ENCODE measurements at places on chromosomes 5 and 9. TPM values are rescaled to one million over a fixed set of nuclear protein-coding genes. Genes with fewer than 3 reads are reported as not detected.

DNA sequence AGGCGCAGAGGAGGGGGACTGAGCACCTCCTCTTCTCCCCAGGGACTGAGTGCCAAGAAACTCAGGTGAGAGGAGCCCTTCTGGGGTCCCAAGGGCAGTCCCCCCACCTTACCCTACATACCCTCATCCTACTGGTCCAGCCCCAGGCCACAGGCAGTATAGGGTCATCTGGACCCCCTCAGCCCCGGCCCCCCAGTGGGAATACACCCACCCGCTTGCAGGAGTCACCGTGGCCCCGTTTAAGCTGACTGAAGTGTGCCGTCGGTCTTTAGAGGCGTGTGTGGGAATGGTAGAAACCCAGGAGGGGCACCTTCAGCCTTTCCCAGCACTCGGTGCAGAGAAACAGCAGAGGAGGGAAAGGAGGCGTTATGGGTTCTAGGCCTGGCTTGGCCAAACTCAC is 30.8 kb downstream of the COL15A1 start:
- no peak for DNase-seq

- DNase-seq, result peak; percentile 62
These were observed 57.2 kb downstream of the COL5A1 start for GRCh38 chr9:134698587-134699342.

DNA sequence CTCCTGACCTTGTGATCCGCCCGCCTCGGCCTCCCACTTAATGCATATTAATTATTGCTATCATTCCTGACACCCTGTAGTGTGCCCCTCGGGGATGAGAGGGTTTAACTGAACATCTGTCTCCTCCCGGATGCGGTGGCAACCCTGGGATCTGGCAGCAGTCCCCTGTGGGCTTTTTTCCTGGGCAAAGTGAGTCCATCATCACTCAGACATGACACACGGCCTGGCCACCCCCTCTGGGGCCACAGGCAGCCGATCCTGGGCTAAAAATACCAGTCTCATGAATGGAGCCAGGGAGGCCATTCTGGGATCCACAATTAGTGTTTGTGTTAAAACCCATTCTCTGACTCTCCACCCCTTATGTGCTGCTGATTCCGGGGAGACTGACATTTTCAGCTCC is 161.2 kb downstream of the RGS3 start:
- DNase-seq, result no peak

Gene DMAC1
- 54.5 TPM for total RNA-seq

DNA sequence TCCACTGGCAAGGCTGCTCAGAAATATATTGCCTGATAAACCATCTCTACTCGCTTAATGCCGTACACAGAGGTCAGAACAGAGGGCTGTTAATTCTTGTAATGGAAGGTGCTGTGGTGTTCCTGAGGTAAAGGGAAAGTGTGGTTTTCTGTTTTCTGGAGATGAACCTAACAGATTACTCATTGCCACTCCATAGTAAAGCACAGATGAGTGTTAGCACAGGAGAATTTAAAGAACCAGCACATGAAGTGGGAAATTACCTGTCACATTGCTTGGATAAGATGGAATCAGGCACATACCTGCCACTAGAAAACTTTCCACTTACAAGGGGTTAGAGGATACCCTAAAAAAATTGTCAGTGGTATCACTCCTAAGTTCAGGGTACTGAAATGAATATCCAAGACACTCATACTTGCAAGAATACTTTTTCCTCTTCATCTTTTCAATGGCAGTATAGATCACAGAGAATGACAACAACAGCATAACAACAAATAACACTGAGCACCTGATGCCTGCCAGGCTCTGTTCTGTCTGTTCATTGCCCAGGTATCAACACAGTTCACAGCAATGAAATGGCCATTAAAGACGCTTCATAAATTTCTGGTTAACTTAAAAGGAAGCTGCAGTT is 152.9 kb upstream of the GNA14 start:
- DNase-seq, result no peak

DNA sequence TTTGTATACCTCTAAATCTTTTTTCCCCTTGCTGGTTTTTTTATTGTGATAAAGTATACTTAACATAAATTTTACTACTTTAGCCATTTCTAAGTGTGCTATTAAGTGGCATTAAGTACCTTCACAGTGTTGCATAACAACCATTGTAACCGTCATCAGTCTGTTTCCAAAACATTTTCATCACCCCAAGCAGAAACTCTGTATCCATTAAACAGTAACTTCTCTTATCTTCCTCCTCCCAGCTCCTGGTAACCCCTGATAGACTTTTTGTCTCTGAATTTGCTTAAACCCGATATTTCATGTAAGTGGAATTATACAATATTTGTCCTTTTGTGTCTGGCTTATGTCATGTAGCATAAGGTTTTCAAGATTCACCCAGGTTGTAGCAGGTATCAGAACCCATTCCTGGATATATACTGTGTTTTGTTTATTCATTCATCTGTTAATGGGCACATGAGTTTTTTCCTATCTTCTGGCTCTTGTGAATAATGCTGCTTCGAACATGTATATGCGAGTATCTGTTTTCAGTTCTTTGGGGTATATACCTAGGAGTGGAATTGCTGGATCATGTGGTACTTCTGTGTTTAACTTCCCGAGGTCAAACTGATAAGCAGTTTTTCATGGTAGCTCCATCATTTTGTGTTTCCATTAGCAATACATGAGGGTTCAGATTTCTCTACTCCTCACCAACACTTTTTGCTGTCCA is 66.4 kb downstream of the EHMT1 start:
- DNase-seq, result no peak

GRCh38 chr5:17105744-17106418 is 111.5 kb upstream of the BASP1 start:
- DNase-seq, result no peak

- no peak for DNase-seq
These were observed 617.2 kb downstream of the PDE4D start for GRCh38 chr5:59276325-59276675.

DNA sequence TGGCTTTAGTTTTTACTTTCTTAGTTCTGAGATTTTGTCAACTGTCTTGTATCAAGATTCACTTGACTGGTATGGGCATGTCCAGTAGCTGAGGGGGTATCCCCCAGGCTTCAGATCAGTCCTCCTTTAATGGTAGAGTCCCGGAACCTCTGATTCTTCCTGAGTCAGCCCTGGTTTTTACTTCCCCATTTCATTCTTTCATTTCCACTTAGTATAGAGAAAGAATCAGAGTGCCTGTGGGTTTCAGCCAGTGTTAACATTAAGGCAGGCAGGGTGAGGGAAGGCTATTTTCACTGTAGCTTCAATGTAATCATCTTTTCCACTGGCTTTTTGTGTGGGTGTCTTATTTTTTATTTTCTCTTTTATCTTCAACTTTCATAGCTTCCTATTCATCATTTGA is 8.3 kb upstream of the COMMD10 start:
- no peak for DNase-seq

DNA sequence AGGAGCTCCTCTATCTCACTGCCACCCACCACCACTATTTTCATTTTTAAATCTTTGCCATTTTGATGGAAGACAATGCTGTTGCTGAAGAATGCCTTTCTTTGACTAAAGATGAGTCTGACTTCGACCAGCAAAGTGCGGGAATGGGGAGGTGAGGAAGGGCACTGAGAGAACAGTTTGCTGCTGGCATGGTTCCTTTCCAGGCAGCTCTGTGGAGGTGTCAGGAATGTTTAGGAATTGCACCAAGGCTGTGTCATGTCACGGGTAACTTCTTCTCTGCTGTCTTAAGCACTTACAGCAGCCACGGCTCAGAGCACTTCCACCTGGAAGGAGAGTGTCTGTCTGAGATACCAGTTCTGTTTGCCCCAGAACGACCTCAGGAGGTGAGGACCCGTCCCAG is 41.4 kb upstream of the SHB start:
- peak; percentile 32 for DNase-seq

- DNase-seq, result no peak
These were observed 184.9 kb downstream of the SNX18 start for GRCh38 chr5:54702470-54702869.

DNA sequence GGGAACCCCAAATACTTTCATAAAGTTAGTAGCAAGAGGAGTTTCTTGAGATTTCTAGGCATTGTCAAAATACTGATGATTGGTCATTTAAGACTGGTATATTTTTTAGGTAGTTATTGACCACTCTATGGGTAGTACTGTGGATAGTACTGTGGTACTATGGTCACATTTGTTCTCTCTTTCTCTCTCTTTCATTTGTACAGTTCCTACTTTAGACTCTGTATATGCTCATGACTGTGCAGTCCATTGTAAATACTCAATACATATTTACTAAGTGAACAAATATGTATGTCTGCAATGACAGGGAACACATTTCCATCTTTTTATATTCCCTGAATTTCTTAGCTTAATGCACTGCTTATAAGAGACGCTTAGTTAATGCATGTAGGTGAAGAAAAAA is 215.6 kb downstream of the KCTD16 start:
- no peak for DNase-seq

Gene ADAMTS6
- total RNA-seq, result 4.0 TPM

Gene PCDHGA10
- total RNA-seq, result not detected

GRCh38 chr9:89605465-89606048 is 745 bp downstream of the GADD45G start:
- DNase-seq, result peak; percentile 77

- no peak for DNase-seq
These were observed 54.0 kb downstream of the SPTLC1 start for GRCh38 chr9:92061184-92061583.

GRCh38 chr5:94944160-94944559 is 325.7 kb downstream of the SLF1 start:
- DNase-seq, result no peak

DNA sequence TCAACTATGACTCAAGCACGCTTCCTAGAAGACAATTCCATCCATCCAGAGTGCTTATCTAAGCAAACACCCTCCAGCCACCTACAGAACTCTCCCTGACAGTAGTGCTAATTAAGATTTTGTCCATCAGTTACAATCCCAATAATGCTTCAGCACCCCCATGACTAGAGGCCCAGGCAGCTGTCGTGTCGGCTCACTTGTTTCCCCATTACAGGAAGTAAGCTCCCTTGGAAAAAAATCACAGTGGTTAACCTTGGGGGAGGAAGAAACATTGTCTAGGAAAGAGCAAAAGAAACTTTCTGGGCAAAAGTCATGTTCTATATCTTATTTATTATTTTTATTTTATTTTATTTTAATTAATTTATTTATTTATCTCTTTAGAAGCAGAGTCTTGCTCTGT is 108.8 kb upstream of the LPAR1 start:
- no peak for DNase-seq

Gene GAS1
- total RNA-seq, result 0.12 TPM

Gene PHYKPL
- 117 TPM for total RNA-seq

GRCh38 chr9:21413624-21414023 is 4.7 kb downstream of the IFNA8 start:
- no peak for DNase-seq

DNA sequence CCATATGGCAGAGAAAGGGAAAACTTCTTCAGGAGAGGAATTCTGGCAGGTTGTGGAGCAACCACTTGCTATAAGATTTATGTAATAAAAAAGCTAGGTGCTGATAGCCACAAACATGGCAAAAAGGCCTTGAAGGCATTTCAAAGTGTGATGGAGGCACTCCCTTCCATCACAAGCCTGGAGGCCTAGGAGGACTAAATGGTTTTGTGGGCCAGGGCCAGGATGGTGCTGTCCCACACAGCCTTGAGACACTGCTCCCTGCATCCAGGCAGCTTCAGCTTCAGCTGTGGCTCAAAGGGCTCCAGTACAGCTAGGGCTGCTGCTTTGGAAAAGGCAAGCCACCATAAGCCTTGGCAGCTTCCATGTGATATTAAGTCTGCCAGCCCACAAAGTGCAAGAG is 632.8 kb downstream of the BRINP1 start:
- no peak for DNase-seq

- peak; percentile 89 for DNase-seq
These were observed 62.5 kb upstream of the ITGA1 start for GRCh38 chr5:52725065-52725746.

DNA sequence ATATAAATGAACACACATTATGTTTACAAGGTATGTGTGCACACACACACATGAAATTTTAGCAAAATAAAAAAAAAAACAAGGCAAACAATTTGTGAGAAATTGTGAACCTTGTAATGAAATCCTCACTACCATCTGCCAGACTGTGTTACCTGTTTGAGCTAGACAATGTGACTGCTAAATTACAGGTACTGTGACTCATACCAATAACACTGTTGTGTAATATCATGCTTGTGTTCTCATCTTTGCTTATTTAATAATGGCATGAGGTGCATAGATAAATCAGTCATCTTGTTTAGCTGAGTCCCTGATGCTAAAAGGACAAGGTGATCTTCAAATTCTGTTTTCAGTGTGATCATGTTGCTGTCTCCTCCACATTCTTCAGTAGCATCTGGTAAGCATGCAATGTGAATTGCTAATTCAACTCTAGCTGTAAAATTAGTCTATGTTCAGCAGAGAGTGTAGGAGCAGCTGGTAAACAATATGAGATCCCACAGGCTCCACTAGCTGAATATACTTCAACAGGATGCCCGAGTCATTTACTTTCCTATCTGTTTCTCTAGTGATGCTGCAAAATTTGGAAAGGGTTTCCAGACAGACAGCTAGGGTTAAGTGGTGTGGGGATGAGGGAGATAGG is 966.3 kb upstream of the C9orf72 start:
- DNase-seq, result no peak

Gene RABEPK
- 16.9 TPM for total RNA-seq

DNA sequence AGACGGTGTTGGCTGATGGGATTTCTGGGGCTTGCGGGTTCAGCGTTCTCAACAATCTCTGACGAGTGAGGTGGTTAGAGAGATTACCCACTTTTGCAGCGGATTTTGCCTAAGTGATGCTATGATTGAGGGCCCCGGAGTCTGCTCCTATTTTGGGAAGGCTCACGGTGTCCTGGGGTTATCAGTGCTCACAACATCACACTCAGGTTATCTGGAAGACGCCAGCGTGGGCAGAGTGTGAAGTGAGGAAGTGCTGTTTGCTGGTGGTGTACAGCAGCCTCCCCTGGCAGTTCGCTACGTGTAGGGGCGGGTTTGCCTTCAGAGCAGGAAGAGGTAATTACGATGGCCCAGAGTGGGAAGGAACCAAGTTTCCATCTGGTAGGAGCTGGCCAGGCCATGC is 341.2 kb upstream of the IRX2 start:
- DNase-seq, result no peak

Gene ZNF608
- total RNA-seq, result not detected

Gene CDC20B
- total RNA-seq, result 0.75 TPM

DNA sequence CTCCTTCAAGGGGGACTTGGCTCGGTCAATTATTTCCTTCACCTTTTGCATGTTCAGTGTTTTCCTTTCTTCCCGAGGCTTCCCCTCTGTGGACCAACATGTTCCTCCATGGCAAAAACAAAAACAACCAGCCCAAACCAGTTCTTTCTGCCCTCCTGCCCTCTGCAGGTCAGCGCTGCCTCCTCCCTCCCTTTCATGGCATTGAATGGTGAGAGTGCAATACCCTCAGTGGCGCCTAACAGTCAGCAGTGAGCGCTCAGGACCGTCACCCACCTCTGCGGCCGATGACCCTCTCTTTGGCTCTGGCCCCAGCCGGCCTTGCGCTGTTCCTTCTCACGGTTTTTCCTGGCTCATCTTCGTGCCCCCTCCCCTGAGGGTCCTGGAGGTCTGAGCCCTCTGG is 34.4 kb upstream of the GNE start:
- no peak for DNase-seq
